ENCODE measurements at places on chromosomes 2 and 18. TPM values are rescaled to one million over a fixed set of nuclear protein-coding genes. Genes with fewer than 3 reads are reported as not detected.

GRCh38 chr2:163733956-163734355, 1.9 kb downstream of the FIGN start:
- DNase-seq: no peak

DNA sequence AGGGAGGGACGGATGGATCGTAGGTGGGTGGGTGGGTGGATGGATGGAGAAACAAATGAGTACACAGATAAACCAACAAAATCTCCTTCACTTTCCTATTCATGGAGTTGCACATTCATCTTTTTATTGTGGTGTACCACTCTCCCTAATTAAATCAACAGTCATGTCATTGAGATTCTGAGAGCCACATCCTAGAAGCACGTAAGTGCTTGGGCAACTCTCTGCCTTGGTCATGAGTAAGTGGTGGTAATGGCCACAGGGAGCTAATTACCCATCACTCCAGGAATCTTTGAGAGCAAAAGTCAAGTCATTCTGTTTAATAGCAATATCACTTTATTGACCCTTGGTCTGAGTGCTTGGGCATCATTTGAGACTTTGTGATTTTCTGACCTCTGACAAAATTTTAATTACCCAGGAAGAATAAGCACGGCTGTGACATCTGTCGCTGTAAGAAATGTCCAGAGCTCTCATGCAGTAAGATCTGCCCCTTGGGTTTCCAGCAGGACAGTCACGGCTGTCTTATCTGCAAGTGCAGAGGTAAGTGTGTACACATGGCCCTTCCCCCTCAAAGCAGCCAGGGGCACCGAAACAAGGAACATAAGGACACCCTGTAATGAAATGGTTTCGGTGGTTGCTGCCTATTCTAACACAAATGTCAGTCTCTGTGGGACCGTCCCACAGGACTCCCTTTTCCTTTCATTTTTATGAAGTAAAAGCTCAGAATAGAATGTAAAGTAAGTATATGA, 85.9 kb downstream of the FEZ2 start:
- no peak for DNase-seq

The CAD gene
- 16.9 TPM for total RNA-seq

DNA sequence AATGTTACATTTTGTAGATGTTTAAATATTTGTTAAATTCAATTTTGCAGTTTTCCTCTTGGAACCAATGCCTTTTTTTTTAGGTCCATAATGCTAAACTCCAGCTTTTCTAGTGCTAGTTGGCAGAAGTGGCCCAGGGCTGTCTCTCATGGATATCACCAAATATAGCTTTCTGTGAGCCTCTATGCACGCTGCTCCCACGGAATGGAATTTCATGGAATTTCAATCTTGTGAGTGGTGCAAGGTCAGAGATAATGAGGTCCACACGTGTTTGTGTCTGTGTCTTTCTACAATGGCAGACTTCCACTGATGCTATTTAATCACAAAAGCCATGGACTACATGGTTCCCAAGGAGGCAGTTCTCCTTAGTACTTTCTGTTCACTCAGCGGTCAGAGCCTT, 191.5 kb upstream of the PARD3B start:
- no peak for DNase-seq

DNA sequence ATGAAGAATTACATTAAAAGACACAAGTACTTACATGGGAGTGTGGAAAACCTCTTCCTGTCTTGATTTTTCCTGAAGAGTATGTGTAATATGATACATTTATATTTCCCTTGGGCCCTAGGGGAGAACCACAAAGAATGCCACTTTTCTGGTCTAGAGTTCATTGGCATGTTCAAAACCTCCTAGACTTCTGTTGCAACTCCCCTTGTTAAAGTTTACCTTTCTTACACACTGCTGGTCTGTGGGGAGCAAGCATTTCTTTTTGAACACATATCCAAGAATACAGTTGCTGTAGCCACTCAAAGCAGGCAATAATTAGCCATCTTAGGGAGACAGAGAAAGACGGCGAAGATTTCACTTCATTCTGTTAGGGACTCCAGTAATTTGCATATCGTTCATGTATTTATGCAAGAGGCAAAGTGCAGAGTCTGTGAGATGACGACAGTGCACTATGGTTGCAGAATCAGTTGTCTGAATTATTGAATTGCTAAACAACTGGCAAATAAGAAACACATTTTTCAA, 103.5 kb downstream of the NOL4 start:
- DNase-seq: no peak

- peak; percentile 92 for DNase-seq
Measured at GRCh38 chr2:189393440-189394111, 47.7 kb upstream of the WDR75 start.

DNA sequence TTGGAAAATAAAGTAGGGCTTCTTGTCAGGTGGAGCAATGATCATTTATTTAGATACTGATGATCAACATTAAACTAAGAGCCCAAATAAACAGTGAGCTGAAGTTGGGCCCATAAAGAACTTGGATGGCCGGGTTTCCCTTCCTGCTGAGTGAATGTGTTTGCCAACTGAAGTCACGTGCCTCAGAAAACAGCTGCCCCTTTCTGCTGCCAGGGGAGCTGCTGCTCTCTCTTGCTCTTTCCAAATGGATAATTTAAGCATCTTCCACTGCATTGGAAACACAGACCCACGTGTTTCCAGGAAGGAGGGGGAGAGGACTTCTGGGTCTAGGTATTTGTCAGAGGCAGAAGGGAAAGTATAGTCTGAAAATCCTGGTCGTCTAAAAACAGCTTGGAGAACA, 22.9 kb upstream of the NCKAP5 start:
- DNase-seq: peak; percentile 96

- no peak for DNase-seq
Measured at GRCh38 chr2:174051068-174051467, 85.9 kb upstream of the SP3 start.

DNA sequence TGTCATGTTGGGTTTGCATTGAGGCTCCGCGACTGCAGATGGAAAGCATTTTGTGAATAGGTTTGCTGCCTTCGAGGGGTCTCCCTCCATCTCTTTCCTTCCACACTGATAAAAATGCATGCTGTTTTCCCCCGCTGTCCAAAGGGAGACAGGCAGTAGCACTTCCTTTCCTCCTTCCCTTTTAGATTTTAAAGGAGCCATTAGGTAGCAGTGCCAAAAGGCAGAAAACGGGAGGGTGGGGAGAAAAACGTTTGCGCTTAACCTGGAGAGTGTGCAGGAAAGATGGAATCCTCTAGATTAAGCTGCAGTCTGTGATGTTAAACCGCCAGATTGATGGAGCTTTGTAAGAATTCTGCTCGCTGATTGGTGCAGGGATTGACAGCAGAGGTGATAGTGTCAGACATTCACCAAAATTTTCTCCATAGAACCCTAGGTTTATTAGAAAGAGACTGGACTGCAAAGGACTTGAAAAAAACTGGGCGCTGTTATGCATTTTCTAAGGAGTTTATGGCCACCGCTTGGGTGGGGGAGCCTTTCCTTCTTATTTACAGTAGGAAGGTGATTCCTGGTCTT, 688 bp downstream of the MAPRE2 start:
- DNase-seq: peak; percentile 50

DNA sequence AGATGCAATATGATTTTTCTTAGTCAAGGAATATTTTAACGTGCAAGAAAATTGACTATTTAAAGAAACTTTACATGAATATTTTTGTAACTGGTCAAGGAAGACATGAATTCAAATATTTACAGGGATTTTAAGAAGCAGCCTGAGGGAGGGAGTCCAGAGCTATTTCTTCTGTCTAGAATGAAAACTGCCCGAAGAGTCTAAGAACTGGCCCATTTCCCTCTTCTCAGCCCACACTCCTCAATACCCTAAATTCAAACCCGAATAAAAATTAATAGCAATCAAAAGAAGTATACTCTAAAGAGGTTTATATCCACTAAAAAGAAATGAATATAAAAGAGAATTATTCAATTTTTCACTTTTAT, 6.5 kb upstream of the NDUFV2 start:
- no peak for DNase-seq

The GALNT13 gene
- total RNA-seq: 0.31 TPM

GRCh38 chr18:74630804-74631203, 33.1 kb downstream of the ZNF407 start:
- DNase-seq: no peak

- no peak for DNase-seq
Measured at GRCh38 chr2:149329068-149329467, 1.3 kb upstream of the LYPD6 start.

DNA sequence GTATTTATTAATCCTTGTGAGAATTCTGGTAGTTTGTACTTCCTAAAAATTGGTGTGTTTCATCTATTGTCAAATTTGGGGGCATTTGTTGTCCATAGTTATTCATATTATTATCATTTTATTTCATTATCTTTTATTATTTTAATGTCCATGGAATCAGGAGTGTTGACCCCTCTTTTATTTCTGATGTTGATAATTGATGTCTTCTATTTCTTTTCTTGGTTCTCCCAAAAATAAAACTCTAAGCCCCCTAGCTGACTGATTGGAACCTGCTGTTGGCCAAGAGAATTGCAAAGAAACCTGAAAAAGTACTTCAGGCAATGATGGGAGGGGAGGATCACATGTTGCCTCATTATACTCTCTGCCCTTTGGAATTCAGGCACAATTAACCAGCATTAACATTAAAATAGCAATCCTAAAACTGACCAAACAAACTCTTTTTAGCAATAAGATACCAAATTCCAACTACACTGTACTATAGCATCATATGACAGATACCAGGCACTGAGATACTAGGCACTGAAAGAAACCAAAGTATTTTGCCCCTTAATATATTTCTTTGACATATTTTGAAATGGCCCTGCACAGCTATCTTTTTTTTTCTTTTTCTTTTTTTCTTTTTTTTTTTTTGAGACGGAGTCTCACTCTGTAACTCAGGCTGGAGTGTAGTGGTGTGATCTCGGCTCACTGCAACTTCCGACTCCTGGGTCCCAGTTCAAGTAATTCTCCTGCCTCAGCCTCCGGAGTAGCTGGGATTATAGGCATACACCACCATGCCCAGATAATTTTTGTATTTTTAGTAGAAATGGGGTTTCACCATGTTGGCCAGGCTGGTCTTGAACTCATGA, 1097.2 kb upstream of the CNTNAP5 start:
- no peak for DNase-seq

GRCh38 chr2:66698576-66699239, 263.8 kb downstream of the MEIS1 start:
- no peak for DNase-seq

GRCh38 chr2:207469943-207470729, 59.6 kb upstream of the CREB1 start:
- DNase-seq: no peak

- peak; percentile 76 for DNase-seq
Measured at GRCh38 chr2:120881981-120882788, 146.5 kb downstream of the GLI2 start.

GRCh38 chr2:121837591-121837990, 82.1 kb downstream of the TSN start:
- DNase-seq: no peak

The ALPP gene
- total RNA-seq: 0.09 TPM

- no peak for DNase-seq
Measured at GRCh38 chr2:174395969-174396630, 570 bp downstream of the SCRN3 start.

Measured in muscle of leg (tissue), 16 donors.